AG10803 (cell line): ENCODE measurements at places on chromosomes 4 and X.
A peak's percentile ranks its signal among the peaks of the same experiment; 100 is the strongest.

DNA sequence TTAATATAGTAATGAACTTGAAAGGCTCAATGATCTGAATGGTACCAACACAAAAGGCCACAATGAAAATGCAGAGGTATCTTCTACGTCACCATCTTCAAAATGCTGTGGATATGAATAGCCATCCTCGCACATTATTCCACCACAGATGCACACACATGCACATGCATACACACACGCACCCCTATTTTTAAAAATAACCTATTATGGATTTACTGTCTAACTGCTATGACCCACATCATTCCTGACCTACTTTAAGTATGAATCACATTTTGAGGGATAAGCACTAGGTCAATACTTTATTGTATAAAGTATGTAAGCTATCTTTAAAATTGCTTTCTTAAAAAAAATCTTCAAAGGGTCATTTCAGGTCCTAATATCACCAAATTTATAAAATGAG is 24.4 kb upstream of the CORIN start:
- DNase-seq, result peak; percentile 59

DNA sequence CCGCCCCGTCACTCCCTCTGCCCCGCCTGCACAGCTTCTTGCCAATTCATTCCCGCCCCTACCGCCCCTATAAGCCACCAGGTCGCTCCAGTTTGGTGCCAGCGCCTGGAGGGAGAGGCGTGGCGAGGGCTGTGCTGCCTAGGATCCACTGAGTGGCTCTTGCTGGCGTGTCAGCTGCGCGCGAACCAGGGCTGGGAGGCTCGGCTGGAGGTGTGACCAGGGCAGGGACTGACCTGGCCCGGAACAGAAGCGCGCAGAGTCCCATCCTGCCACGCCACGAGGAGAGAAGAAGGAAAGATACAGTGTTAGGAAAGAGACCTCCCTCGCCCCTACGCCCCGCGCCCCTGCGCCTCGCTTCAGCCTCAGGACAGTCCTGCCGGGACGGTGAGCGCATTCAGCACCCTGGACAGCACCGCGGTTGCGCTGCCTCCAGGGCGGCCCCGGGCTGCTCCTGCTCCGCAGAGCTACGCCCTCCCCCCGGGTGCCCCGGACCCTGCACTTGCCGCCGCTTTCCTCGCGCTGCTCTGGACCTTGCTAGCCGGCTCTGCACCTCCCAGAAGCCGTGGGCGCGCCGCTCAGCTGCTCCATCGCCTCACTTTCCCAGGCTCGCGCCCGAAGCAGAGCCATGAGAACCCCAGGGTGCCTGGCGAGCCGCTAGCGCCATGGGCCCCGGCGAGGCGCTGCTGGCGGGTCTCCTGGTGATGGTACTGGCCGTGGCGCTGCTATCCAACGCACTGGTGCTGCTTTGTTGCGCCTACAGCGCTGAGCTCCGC is at the start of gene GPR78:
TSS of gene GPR78 (plus strand) at position 72 of the 773 bp plus-strand sequence. CDS start at position 663, 591 bp downstream.
- peak; percentile 22 for DNase-seq

- DNase-seq, result no peak
These were observed 1002.3 kb downstream of the FAM133A start for GRCh38 chrX:94676285-94676684.

DNA sequence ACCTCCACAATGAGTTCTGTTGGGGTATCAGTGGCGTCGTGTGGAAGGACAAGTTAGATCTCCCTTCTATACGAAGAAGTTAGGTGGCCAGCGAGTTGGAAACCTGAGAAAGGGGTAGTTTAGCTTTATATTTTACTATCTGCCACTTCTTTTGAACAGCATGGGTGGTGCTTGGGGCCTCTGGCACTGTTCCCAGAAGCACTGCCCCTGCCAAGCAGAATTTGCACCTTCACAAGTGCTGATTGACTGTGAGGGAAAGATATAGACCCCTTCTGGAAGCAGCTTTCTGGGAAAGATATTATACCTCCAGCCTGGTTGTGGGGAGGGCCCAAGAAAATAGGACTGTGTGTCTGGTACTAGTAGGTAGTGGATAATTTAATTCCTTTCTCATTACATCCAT is 246.9 kb downstream of the FBXO8 start:
- no peak for DNase-seq

DNA sequence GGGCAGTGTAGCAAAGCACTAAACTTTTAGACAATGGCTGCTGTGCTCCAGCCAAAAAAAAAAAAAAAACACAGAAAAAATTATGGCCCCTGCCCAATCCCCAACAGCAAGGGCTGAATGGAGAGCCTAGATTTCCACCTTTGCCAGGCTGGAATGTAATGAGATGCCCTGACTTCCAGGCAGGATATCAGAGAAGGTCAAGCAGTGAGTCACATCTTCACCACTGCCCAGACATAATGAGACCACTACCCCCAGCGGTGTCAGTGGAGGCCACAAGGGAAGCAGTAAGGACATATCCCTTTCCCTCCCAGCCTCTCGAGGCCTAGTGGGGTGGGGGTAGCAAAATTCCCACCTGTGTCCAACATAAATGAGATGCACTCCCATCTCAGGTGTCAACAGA is 216.3 kb upstream of the LEF1 start:
- DNase-seq, result no peak

GRCh38 chrX:42739258-42739657 is 38.7 kb downstream of the PPP1R2C start:
- peak; percentile 25 for DNase-seq

DNA sequence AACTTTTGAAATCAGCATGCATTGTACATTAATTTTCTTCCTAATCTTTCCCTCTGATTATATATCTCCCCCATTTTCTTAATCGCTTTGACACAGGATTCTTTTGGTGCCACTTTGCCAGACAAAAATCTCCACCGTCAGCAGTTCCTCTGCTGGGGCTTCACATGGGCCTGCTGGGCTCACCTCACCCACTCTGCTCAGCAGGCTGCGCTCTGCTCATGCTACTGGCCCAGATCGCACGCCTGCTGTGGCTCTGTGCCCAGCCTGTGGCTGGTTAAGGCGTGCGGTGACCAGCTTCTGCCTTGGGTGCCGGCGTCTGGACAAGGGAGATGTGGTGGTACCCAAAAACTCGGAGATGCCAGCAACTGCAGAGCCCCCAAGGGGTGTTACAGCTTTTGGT is 31.1 kb downstream of the UCHL1 start:
- no peak for DNase-seq

DNA sequence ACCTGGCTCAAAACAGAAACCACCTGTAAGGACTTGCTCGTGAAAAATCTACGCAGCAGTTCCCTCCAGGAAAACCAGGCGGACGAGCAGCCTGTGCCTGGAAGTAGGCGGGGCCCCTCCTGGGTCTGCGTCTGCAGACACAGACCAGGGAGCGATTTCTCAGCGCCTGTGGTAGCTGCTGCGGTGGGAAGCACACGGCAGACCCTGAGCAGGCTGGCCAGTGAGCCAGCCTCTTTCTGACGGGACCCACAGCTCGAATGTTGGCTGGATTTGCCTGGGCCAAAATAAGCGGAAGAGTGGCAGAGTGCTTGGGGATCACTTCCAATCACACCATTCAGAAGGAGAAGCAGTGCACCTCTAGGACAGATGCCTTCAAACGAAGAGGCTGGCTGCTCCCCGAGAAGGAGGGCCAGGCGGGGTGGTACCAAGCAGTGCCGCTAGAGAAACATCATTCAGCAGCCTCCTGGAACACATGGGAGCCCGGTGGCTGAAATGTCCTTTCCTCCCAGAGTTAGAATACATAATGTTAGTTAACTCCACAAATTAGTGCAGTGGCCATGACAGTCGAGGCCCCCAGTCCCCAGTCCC is 85.9 kb downstream of the GATB start:
- DNase-seq, result peak; percentile 33

DNA sequence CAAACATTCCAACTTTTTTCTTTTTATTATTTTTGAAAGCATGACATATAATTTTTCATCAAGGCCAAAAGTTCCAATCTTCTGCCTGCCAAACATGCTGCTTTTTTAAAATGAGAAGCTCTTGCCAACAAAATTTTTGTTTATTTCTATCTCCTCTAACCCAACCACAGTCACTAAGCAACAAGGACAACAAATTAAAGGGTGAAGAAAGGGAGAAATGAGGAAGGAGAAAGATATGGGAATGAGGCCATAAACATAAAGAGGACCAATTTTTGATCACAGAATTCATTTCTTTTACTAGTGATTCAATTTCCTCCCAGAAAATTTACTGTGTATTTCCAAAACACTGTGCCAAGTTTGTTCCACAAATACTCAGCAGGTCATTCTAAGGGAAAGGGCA is 537.0 kb upstream of the DIAPH2 start:
- no peak for DNase-seq

- peak; percentile 9 for DNase-seq
These were observed 46.7 kb downstream of the RUFY3 start for GRCh38 chr4:70768301-70768948.

- no peak for DNase-seq
These were observed 290.9 kb upstream of the TACR3 start for GRCh38 chr4:104010722-104011121.
